ENCODE measurements at places on chromosomes 11 and 22. TPM values are rescaled to one million over a fixed set of nuclear protein-coding genes. Genes with fewer than 3 reads are reported as not detected.

DNA sequence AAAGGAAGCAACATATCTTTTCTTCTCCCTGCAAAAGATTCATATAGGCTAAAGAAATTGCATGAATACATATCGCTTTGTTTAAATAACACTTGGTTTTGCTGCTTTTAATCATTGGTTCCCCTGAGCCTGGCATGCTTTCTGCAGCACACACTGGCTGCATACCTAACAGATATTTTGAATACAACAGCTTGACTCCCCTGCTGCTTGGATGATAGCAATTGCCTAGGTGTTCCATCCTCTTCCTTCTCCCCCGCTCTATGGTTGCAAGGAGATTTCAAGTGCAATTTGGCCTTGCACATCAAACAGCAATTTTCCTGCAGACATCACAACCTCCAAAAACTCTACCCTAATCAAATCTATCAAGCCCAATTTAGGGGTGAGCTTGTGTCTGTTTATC lies 430.0 kb downstream of the NTM start:
- H3K27ac ChIP-seq: no peak overlapping the region
- no peaks in the 10 kb centered on the region for H3K4me1 ChIP-seq
- H3K27me3 ChIP-seq: peaks cover 11% of the 10 kb centered on the region
- no peak for DNase-seq

GRCh38 chr11:129292092-129292491 lies 83.6 kb upstream of the BARX2 start:
- H3K36me3 ChIP-seq: no peaks in the 10 kb centered on the region
- no peaks in the 10 kb centered on the region for H3K27me3 ChIP-seq
- peaks cover 19% of the 10 kb centered on the region for H3K4me1 ChIP-seq
- no peak overlapping the region for H3K4me3 ChIP-seq

DNA sequence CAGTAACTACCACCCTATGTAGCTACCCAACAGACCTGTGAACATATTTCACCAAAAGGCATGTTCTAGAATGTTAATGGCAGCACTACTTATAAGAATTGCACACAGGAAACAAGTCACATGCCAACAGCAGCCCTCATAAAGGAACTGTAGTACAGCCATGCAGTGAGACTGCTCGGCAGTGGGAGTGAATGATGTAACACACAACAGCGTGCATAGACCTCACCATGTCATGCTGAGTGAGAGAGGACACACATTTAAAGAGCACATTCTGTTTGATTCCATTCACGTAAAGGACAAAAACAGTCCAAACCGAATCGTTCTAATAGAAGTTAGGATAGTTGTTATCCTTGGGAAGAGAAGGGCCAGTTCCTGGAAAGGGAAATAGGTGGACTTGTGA lies 27.2 kb upstream of the KIRREL3 start:
- H3K4me3 ChIP-seq: no peak overlapping the region
- no peaks in the 10 kb centered on the region for H3K4me1 ChIP-seq
- H3K36me3 ChIP-seq: no peaks in the 10 kb centered on the region
- no peak for DNase-seq

Gene UNC93B1
- 5.0 TPM for total RNA-seq

- H3K4me3 ChIP-seq: no peak overlapping the region
- no peaks in the 10 kb centered on the region for H3K27me3 ChIP-seq
- peaks cover 16% of the 10 kb centered on the region for H3K4me1 ChIP-seq
- peak overlapping the region; percentile 50 for H3K27ac ChIP-seq
- peaks cover 81% of the 10 kb centered on the region for H3K36me3 ChIP-seq
Observed at GRCh38 chr22:29353286-29353685, 35.1 kb downstream of the AP1B1 start.

DNA sequence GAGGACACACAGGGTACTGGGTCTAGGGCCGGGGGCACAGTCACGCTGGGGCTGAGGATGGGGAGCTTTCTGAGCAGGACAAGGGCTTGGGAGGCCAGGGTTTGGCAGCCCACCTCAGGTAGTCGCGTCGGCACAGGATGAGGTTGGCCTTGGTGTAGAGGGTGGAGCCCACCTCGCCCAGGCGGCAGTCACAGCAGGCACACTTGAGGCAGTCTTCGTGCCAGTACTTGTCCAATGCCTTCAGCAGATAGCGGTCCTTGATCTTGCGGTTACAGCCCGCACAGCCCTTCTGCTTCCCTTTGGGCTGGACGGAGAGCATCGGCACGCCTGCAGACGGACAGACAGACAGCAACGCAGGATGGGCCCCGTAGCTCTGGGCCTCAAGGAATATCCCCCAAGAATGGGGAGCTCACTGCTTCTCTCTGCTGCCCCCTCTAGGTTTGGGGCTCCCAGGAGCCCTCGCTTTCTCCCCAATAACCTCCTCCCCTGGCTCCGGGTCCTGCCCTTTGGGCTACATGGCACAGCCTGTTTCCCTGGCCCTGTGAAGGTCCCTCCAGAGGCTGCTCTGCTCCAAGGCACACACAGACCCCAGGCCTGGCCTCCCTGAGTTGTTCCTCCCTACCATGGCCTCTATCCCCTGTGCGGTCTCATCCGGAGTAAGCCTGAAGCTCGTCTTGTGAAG lies 33.4 kb downstream of the LMO1 start:
- no peaks in the 10 kb centered on the region for H3K36me3 ChIP-seq
- no peaks in the 10 kb centered on the region for H3K27me3 ChIP-seq
- no peak overlapping the region for H3K27ac ChIP-seq
- no peak for DNase-seq

- H3K27ac ChIP-seq: no peak overlapping the region
- H3K4me1 ChIP-seq: peaks cover 18% of the 10 kb centered on the region
- DNase-seq: no peak
- no peak overlapping the region for H3K4me3 ChIP-seq
- H3K27me3 ChIP-seq: no peaks in the 10 kb centered on the region
Observed at GRCh38 chr22:47166033-47166404, 403.6 kb downstream of the TBC1D22A start.

DNA sequence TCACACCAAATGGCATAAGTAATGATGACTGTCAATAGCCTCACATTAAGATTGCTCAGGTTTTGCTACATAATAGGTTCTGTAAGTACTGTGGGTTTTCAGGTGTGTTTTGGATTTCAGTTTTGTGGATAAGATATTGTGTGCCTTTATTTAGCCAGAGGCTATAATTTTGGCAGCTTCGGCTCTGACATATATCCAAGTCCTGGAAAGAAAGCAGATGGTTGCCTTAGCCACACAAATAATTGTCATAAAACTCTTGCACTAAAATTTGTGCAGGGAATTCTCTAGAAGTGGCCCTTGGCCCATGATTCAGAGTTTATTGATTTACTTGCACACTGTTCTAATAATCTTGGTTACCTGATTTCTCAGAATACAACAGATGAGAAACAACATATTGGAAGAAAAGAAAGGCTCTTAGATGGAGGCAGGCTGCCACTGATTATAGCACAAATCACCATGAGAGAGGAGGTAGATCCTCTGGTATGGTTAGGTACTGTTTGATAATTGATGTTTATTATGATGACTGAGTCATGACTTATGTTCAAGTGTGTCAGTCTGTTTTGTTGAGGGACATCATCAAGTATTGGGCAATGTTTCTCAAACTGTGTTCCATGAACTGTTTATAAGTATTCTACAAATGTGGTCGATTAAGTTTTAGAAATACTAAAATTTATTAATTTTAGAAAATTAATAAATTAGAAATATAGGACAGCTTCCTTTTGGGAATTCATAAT lies 9.6 kb downstream of the REXO2 start:
- H3K36me3 ChIP-seq: peaks cover 23% of the 10 kb centered on the region
- no peak overlapping the region for H3K27ac ChIP-seq
- H3K4me1 ChIP-seq: no peaks in the 10 kb centered on the region
- H3K4me3 ChIP-seq: no peak overlapping the region
- DNase-seq: no peak

DNA sequence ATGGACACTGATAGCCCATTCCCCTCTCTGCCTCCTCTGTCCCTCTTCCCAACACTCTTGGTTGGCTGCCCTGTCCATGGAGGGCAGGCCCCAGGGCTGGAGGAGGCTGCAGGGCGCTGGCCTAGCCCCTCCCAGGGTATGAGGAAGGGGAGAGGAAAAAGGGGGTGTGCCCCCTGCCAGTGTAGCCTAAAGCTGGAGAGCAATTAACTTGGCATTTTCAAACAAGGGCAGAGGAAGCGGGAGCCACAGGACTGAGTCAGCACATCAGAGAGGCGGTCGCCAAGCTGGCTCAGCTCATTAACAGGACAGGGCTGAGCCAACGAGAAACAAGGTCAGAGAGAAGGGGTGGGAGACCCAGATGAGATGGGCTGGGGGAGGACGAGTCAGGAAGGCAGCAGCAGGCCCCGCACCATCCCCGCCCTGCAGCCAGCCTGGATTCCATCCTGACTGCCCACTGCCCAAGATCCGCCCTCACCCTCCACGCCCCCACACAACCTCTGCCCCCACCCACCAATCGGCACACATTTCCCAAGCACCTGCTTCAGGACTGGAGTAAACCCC lies 76.3 kb downstream of the BUD13 start:
- DNase-seq: no peak
- no peaks in the 10 kb centered on the region for H3K36me3 ChIP-seq
- peaks cover 11% of the 10 kb centered on the region for H3K27me3 ChIP-seq
- no peak overlapping the region for H3K4me3 ChIP-seq

- H3K4me1 ChIP-seq: peaks cover 8% of the 10 kb centered on the region
- no peak for DNase-seq
- peaks cover 5% of the 10 kb centered on the region for H3K36me3 ChIP-seq
- H3K27me3 ChIP-seq: no peaks in the 10 kb centered on the region
- no peak overlapping the region for H3K4me3 ChIP-seq
Observed at GRCh38 chr22:45682064-45682463, 10.4 kb downstream of the ATXN10 start.

DNA sequence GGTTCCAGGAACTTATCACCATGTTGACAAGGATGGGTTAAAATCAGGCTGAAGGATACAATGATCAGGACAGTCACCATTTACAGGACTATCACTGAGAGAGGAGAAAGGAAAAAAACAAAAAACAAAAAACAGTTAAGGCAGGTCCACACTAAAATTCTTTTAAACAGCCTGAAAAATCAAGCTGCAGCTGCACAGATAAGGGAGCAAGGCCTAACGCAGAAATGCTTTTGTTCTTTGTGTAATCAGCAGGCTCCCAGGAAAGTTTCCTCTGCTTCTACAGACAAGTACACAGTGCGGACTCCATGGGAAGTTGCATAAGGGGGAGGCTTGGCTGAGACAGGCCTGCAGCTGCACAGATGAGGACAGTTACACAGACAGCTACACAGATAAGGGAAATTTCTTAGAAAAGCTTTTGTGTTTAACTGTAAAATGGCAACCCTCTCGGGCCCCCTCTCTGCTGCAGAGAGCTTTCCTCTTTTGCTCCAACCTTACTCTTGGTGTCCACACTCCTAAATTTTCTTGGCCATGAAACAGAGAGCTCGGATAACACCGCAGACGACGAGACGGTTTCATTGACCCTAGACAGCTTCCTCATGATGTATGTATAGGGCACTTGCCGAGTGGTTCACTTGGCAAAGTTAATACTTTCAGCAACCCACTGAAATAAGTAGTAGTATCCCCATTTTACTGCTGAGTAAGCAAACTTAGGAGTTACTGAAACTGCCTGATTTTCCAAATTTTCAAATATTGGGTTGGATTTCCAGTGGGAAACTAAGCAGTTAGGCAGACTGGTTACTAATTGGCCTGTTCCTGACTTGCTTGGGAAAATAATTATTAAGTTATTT lies 45.5 kb downstream of the PIWIL3 start:
- no peaks in the 10 kb centered on the region for H3K27me3 ChIP-seq
- H3K36me3 ChIP-seq: no peaks in the 10 kb centered on the region
- peak; percentile 87 for DNase-seq
- peaks cover 10% of the 10 kb centered on the region for H3K4me1 ChIP-seq
- no peak overlapping the region for H3K4me3 ChIP-seq

- peak; percentile 46 for DNase-seq
- H3K27me3 ChIP-seq: peaks cover 2% of the 10 kb centered on the region
Observed at GRCh38 chr11:124669193-124669592, 4.3 kb downstream of the SIAE start.

DNA sequence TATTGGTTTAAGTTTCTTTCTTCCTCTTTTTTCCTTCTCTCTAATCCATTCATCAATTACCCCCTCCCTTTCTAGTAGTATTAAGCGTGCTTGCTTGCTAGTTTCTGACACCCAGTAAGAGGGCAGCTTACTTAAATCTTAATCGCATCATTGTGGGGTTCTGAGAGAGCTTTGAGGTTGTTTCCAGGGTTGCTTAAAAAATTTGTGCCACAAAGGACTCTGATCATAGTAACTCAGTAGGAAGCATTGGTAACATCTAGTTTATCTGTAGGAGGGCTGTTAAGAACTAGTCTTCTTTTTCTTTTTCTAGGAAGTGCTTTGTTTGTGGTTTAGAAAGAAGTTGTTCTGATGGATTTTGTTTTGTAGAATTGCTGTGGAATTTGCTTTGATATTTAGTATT lies 45.3 kb downstream of the TMEM135 start:
- no peaks in the 10 kb centered on the region for H3K4me1 ChIP-seq
- no peak overlapping the region for H3K4me3 ChIP-seq
- no peak for DNase-seq
- H3K27me3 ChIP-seq: no peaks in the 10 kb centered on the region

GRCh38 chr11:134604886-134605285 lies 192.8 kb upstream of the B3GAT1 start:
- no peak overlapping the region for H3K4me3 ChIP-seq
- no peaks in the 10 kb centered on the region for H3K36me3 ChIP-seq
- no peaks in the 10 kb centered on the region for H3K4me1 ChIP-seq
- no peak for DNase-seq

Gene DSCAML1
- total RNA-seq: 0.80 TPM

Gene HBB
- total RNA-seq: 755 TPM

GRCh38 chr11:1548221-1549070 lies 23.6 kb downstream of the DUSP8 start:
- no peaks in the 10 kb centered on the region for H3K36me3 ChIP-seq
- H3K27me3 ChIP-seq: peaks cover 61% of the 10 kb centered on the region
- no peak overlapping the region for H3K4me3 ChIP-seq
- H3K4me1 ChIP-seq: peaks cover 42% of the 10 kb centered on the region

DNA sequence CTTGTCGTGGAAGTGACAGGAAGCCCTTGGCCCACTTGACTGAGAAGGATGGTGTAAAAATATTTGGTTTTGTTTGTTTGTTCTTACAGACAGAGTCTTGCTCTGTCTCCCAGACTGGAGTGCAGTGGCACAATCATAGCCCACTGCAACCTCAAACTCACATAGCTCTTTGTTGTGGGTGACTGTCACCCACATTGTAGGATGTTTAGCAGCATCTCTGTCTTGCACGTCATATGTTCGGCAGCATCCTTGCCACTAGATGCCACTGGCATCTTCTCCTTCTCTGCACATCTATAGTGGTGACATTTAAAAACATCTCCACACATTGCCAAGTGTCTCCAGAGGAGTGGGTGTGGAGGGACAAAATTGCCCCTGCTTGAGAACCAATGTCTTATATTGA lies 56.8 kb downstream of the PRR5L start:
- H3K36me3 ChIP-seq: no peaks in the 10 kb centered on the region
- H3K4me1 ChIP-seq: no peaks in the 10 kb centered on the region
- H3K27me3 ChIP-seq: no peaks in the 10 kb centered on the region
- H3K4me3 ChIP-seq: no peak overlapping the region
- no peak for DNase-seq

Gene SMTNL1
- total RNA-seq: 143 TPM

All from muscle of leg (tissue), 16 donors.